Muscle of back (tissue), 13 donors: ENCODE measurements at places on chromosomes 2 and 18. TPM values are rescaled to one million over a fixed set of nuclear protein-coding genes. Genes with fewer than 3 reads are reported as not detected.
A peak's percentile ranks its signal among the peaks of the same experiment; 100 is the strongest.

The CRIM1 gene
- 42.8 TPM for polyA plus RNA-seq

The STAM2 gene
- polyA plus RNA-seq, result 18.3 TPM

The LRATD1 gene
- polyA plus RNA-seq, result 10.7 TPM

The WDR75 gene
- 33.4 TPM for polyA plus RNA-seq

The SLC9A4 gene
- not detected for polyA plus RNA-seq

The PRSS56 gene
- polyA plus RNA-seq, result 1.4 TPM

The DHRS9 gene
- polyA plus RNA-seq, result 0.69 TPM

The TNFAIP6 gene
- 15.7 TPM for polyA plus RNA-seq

The TWIST2 gene
- polyA plus RNA-seq, result 5.2 TPM

DNA sequence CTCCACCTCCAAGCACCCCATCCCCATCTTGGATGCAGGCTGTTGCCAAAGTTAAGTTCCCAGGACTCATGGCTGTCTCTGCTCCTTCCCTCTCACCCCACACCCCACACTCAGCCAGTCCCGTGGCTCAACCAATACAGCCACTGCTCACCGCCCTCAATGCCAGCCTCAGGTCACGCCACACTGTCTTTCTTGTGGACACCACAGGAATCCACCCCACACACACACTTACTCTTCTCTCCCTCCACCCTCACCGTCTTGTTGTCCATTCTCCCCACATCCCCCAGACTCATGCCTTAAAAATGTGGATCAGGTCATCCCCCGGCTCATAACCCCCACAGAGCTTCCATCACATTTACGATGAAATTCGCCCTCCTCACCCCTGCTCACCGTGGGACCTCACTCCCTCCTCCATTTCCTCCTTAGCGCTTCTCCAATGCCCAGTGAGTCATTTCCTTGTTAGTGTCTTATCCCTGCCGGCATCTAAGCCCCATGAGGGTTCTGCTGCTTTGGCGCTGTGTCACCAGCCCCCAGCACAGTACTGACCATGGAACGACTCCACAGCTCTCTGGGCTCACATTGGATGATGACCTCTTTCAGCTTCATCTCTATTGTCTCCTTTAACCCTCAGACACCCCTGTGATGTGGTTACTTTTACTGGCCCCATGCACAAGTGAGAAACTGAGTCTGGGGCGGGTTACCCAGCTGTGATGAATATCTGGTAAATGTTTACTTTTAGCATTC lies 13.8 kb downstream of the MLPH start:
- no peak for DNase-seq

DNA sequence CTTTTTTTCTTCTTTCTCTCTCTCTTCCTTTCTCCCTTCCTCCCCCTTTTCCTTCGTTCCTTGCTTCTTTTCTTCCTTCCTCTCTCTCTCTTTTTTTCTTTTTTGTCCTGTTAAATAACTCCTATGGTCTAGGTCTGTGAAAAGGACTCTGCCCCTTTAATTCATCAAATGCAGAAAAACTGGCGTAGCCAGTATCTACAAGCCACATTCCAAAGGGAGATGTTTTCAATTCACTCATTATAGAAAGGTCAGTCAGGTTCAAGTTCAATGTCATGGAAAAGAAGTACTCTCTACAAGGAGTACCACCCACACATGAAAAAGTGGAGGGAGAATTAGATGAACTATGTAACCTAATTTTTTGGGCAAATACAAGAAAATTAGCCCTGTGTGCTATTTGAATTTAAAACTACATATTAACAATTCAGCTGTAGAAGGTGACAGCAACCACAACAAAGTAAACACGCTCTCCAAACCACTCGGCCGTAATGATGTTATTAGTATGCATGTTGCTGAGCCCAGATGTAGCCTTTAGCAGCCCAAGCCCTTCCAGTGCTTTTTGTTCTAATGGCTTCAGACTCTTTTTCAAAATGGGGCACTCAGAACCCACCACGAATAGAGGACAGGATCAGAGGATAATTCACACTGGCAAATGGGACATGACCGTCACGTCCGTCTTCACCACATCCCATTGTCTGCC lies 735.4 kb upstream of the FANCL start:
- no peak for DNase-seq

DNA sequence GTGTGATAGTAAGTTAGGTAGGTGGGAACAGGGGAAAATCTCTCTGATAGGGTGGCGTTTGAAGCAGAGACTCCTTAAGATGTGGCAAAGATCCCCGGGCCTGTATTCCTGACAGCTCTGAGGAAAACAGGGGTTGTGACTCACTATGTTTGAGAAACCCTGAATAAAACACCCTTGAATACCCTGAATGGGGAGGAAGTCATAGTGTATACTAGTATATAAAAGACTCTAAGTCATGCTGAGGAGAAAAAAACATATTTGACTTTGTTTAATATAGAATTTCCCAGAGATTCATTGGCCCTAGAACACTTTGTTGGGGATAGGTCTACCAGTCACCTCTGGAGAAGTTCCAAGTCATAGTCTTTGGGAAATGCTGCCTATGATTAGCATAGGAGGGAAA lies 590.9 kb downstream of the IRS1 start:
- no peak for DNase-seq

DNA sequence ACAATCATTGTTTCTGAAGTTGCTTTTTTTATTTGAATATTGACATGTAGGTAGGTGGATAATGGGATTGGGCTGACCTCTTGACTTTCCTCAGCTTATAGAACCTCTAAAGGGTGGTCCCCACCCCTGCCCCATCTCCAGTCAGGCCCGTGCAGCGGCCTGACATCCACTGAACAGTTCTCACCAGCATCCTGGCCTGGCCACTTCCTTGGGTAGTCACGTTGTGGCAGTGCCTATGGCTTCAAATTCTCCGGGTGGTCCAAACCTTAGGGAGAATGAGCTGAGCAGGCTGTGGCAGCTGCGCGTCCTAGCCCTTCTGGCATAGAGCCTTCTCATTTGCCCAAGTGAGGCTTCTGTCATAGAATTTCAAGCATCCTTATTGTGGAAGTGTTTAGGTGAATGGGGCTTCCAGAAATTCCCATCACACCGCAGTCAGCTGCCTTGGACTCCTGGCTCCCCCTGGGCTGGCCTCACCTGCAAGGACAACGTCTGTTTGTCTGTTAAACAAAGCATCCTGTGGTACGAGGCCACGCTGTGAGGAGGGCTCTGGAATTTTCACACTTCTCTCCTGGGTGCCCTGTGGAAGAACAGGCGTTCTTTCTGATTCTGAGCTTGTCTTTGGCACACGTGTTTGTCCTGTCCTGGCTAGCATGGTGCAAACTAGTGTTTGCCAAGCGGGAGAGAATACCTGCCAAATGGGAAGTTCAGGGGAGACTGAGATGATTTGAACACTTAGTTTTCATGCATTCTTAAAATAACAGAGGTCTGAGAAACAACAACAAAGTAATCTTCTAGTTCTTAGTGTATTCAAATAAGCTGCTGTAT lies 31.8 kb upstream of the OTOS start:
- DNase-seq, result no peak

- no peak for DNase-seq
Observed at GRCh38 chr2:239378021-239378917, 22.6 kb downstream of the HDAC4 start.

GRCh38 chr2:12684471-12684936 lies 32.2 kb upstream of the TRIB2 start:
- DNase-seq, result peak; percentile 30

DNA sequence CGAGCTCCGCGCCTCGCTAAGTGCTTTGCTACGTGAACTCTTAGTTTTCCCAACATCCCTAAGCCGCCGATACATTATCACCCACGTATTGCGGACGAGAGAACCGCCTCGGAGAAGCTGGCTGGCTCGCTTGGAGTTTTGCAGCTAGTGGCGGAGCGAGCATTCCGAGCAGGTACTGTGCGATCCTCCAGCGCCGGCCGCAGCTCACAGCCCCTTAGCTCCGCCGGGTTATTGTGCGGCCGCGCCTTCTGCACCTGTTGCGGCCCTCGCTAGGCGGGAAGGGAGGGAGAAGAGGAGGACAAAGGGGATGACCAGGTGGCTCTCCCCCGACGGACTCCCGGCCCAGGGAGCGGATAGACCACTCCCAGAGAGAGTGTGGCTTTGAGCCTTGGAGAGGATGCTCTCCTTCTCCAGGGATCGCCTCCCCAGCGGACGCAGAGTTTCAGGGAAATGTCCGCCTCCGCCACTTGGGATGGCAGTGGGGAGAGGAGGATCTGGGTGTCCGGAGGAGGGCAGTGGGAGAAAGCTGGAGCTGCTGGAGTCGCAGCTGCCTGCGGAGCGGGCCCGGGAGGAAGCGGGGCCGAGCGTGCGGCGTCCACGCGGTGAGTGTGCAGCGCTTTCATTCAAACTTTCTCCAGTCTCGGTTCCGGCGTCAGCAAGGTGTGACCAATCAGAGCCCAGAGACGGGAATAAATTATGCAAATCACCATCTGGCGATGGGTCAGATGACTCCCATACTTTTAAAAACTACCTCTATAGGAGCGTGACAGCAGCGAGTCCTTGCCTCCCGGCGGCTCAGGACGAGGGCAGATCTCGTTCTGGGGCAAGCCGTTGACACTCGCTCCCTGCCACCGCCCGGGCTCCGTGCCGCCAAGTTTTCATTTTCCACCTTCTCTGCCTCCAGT lies at the start of gene LIPG:
TSS of gene LIPG (plus strand) at position 769 of the 905 bp plus-strand sequence. CDS start 252 bp downstream, outside the sequence.
- DNase-seq, result no peak

DNA sequence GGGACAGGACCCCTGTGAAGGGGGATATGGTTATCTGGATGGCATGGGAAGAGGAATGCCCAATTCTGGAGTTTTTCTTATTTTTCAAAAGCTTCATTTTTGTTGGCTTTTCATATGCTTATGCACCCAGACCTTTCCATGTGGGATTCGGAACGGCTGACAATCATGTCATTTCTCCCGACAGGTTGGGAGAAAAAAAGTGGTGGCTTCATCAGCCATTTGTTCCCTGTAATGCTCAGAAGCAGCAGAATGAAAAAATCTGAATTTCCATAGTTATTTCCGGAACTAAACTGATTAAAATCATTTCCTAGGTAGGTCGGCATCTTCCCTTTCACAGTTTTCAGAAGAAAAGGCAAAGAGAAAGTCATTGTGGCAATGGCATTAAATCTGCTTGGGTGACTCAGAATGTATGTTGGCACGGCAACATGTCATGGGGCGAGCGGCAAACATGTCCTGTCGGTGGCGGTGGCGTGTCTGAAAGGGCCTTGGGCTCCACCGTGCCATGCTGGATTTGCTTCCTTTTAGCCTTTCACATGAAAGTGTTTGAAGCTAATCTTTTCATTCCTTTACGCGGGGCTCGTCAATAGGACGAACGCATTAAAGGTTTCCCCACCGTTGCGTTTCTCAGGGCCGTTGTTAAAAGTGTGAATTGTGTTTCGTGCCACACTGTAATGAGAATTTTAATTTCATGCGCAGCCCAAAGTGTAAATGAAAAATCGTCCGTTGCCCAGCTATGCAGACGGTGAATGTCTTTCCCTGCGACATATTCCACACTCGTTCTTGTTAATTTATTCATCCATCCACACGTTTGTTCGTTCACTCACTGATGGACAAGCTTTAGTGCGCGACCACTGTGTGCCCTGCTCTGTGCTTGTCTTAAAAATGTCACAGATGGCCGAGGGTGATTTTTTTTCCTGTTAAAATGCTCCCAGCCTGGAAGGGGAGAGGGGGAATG lies 18.5 kb downstream of the ACKR3 start:
- no peak for DNase-seq

GRCh38 chr2:48066000-48066399 lies 159.7 kb upstream of the FBXO11 start:
- DNase-seq, result no peak

DNA sequence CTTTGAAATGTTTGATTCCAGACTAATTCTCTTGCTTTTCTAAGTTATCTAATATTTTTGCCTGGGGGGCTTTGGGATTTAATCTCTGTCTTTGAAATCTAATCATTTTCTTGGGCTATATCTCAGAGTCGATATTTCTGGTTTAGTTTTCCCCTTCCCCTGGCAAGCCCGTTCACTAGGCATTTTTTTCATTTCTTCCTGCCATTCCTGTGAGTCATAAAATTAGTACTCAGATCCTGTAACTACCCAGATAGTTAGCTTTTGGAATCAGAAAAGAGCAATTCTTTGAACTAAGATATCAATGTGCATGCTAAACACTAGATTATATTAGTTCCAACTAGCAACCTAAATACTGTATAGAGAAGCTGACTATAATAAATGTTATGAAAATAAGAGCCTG lies 29.4 kb upstream of the RNF149 start:
- DNase-seq, result no peak

GRCh38 chr2:8840475-8841091 lies 3.2 kb upstream of the KIDINS220 start:
- DNase-seq, result no peak

GRCh38 chr18:49631146-49631866 lies 69.4 kb downstream of the LIPG start:
- no peak for DNase-seq

- DNase-seq, result no peak
Observed at GRCh38 chr2:10431797-10432196, 16.3 kb downstream of the ODC1 start.

DNA sequence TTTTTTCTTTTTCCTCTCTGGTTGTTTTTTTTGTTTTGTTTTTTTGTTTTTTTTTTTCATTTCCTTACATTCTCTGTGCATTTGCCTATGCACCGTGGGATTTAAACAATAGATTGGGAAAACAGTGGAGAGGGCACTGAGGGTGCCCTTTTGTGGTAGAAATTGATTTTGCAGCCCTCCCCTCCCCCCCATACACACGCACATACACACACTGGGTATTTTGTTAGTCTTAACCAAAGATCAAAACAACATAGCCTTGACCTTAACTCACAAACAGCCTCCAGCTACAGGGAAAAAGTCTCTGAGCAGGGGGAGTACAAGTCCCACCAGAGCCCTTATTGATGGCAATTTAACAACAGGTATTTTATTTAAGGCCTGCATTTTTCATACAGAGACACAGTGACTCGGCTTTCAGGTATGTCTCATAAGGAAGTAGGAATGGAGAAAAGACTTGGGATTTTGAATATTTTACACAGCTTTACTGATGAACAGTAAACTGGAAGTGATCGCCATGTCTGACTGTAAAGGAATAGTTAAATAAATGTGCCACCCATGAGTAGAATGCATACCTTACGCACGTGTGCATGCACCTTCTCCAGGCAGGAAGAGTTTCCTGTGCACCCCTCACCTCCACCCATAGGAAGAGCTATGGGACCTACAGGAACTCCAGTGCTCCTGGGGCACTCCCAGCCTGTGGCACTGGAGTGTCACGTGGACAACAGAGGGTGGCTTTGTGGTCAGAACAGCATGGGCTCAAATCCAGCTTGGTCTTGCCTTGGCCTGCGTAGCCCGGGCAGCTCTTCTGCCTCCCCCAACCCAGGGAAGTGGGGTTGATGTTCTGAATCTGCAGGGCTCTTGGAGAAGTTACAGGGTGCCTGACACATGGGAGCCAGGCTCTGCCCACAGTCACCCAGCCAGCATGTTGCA lies 266.4 kb downstream of the ANAPC1 start:
- DNase-seq, result no peak

DNA sequence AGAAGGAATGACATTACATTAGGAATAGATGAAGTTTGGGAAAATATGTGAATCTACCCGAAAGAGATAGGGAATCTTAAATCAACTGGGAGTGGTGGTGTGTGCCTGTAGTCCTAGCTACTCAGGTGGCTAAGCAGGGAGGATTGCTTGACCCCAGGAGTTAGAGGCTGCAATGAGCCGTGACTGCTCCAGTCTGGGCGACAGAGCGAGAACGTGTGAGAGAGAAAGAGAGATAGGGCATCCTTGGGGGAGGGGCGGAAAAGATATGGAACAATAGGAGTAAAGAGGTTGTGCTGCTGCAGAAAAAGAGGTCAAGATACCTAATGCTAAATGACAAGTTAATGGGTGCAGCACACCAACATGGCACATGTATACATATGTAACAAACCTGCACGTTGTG lies 47.1 kb upstream of the ADAM23 start:
- DNase-seq, result no peak
